Activated CD4-positive, alpha-beta T cell treated with anti-CD3 and anti-CD28 coated beads for 4 hours (primary cell): ENCODE measurements at places on chromosomes 13 and 19.
A peak's percentile ranks its signal among the peaks of the same experiment; 100 is the strongest.

- DNase-seq = no peak
These were observed 397.0 kb downstream of the KLF12 start for GRCh38 chr13:73737214-73737613.

GRCh38 chr19:9406798-9407352, 28.5 kb downstream of the ZNF266 start:
- peak; percentile 16 for DNase-seq

DNA sequence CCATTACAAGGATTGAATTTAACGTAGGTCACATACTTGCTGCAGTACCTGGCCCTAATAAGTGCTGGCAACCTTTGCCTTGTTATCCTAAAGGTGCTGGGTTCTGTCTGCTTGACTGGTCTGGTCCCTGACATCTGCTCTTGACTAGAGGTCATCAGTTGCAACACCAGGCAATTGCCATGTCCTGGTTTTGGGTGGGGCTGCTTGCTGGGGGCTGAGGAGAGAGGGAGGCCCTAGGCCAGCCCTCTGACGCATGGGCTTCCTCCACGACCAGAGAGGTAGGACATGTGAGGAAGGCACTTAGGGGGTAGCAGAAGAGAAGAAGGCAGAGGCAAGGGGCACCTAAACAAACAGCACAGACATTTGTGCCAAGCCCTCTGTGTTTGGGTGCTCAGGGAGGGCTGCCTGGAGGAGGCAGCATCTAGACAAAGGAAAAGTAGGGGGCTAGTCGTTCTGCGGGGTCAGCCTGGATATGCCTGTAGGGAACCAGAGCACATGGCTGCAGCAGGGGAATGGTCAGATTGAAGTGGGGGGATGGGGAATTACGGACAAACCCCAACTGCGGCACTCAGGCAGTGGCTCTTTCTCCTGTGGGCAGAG, 21.7 kb downstream of the VSTM2B start:
- no peak for DNase-seq

DNA sequence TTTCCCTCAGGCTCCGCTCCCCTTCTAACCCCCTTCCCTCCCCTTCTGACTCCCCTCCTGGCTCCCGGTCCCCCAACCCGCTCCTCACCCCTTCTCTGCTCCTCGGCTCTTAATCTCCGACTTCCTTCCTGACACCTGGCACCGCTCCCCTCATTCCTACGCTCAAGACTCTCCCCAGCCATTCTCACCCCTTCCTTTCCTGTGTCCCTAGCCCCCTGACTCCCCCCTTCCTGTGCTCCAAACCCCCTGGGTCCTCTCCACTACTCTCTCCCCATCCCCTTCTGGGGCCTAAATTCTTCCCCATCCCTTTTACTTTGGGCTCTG, 658 bp downstream of the CLPP start:
- no peak for DNase-seq

DNA sequence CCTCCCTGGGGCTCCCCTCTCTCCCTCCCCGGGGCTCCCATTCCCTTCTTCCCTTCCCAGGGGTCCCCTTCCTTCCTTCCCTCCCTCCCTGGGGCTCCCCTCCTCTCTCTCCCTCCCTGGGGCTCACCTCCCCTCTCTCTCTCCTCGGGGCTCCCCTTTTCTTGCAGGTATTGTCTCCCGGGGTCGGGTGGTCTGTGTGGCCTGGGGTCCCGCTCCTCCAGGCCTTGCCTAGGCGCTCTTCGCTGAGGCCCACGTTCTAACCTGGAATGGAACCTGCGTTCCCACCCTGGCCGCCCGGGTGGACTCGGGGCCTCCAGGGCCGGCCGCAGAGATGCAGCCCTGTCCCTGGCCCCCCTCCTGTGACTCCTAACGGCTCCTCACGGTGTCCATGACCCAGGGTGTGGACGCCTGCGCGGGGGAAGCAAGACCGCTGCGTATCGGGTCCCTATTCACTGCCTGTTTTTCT, 940 bp upstream of the DCUN1D2 start:
- DNase-seq = no peak
